ENCODE measurements at places on chromosomes 2 and 18.

GRCh38 chr18:13836559-13836958 is 12.6 kb downstream of the MC5R start:
- DNase-seq = no peak

GRCh38 chr2:85216927-85217326 is 83.7 kb downstream of the TCF7L1 start:
- no peak for DNase-seq

- no peak for DNase-seq
Observed at GRCh38 chr18:46506974-46507586, 149.9 kb downstream of the LOXHD1 start.

- no peak for DNase-seq
Observed at GRCh38 chr2:17251171-17251570, 267.1 kb downstream of the RAD51AP2 start.

DNA sequence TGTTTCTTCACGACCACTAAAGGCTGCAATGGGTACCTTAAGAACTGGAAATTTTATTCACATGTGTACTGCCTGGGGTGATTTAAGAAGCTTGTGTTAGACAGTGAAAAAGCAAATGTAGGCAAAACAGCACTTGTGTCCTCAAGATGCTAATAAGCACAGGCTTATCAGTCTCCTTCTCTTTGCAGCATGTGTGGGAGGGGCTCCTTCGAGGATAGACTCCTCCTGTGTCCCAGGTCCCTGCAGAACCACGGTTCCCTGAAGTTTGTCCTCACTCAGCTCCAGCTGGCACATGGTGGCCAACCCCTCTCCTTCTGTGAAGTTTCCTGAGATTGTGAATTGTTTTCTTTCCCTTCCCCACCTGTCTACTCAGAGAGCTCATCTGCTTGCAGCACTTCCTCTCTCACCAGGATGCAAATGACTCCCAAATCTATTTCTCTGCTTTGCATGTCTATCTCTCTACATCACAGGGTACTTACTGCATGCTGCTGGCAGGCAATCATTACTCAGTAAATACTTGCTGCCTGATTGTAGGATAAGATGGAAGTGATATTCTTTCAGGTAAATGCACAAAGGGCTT is 589.6 kb upstream of the KLHL29 start:
- DNase-seq = no peak

- no peak for DNase-seq
Observed at GRCh38 chr2:41488888-41489287, 558.9 kb upstream of the PKDCC start.

DNA sequence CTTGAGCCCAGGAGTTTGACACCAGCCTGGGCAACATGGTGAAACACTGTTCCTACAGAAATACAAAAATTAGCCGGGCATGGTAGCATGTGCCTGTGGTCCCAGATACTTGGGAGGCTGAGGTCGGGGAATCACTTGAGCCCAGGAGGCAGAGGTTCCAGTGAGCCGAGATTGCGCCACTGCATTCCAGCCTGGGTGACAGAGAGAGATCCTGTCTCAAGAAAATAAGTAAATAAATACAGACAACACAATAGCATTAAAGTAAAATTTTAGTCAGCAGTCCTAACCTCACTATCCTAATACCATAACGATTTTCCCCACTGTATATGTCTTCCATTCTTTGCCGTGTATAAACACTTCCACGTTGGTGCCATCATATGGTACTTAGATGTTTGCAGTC is 83.0 kb upstream of the MBOAT2 start:
- no peak for DNase-seq

- no peak for DNase-seq
Observed at GRCh38 chr2:45946023-45946422, 294.5 kb downstream of the PRKCE start.

GRCh38 chr2:202035941-202036372 is 2.3 kb downstream of the FZD7 start:
- no peak for DNase-seq

- DNase-seq = no peak
Observed at GRCh38 chr2:190418727-190419126, 10.6 kb downstream of the MFSD6 start.

DNA sequence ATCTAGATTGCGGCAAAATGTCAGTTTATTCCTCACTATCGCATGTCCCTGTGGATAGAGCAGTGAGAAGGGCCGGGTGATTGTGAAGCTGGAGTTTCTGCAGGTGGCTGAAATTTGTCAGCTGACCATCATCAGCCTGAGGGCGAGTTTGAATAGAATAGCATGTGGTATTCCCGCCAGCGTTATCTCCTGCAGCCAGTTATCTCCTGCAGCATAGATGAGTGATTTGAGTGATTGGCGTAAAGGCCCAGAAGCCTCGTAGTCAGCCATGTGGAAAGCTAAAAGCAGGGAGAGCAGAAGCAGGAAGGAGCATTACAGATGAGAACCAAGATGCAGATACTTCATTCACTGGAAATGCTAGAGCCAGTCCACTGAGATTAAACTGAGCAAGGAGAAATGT is 65.5 kb downstream of the CABLES1 start:
- no peak for DNase-seq

GRCh38 chr2:29351248-29351647 is 236.0 kb downstream of the CLIP4 start:
- DNase-seq = no peak

GRCh38 chr2:86189782-86190416 is 5.4 kb downstream of the IMMT start:
- DNase-seq = no peak

GRCh38 chr2:233083782-233084181 is 23.6 kb downstream of the INPP5D start:
- no peak for DNase-seq

DNA sequence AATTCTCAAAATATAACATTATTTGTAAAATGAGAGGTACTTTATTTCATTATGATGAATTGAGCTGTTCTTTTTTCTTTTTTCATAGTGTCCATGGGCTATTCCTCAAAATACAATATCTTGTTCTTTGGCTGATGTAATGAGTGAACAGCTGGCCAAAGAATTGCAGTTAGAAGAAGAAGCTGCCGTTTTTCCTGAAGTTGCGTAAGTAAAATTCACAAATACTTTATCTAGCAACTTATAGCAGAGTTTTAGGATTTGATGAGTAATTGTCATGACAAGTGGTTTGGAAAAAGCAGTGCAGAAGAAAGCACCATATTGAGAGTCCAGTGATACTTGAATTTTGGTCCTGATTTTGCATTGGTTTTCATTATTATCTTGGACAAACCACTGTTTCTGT is 9.8 kb downstream of the RIOK3 start:
- no peak for DNase-seq

DNA sequence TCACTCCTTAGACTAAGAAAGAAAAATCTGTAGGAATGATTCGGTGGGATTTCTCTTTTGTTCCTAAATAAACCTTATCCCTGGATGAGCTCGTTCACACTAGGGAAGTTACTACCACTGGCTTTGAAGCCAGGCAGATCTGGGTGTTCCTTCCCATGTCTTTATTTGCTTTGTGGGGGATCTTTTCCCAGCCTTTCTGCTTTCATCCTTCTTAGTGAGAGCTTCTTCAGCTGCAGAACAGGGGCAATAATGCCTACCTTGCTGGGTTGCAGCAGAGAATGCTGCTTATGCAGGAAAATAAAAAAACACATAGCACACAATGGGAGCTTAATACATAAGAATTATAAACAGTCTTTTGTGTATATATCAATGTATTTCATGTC is 292.1 kb downstream of the SOX11 start:
- DNase-seq = no peak

All from activated T-helper 9 cell treated with anti-CD3 and anti-CD28 coated beads, Interleukin-2, amount 50 U/mL, for 16 hours (primary cell).